Mesenchymal stem cell (in vitro differentiated cells and primary cell): ENCODE measurements at places on chromosomes 16 and 17.
A peak's percentile ranks its signal among the peaks of the same experiment; 100 is the strongest.

DNA sequence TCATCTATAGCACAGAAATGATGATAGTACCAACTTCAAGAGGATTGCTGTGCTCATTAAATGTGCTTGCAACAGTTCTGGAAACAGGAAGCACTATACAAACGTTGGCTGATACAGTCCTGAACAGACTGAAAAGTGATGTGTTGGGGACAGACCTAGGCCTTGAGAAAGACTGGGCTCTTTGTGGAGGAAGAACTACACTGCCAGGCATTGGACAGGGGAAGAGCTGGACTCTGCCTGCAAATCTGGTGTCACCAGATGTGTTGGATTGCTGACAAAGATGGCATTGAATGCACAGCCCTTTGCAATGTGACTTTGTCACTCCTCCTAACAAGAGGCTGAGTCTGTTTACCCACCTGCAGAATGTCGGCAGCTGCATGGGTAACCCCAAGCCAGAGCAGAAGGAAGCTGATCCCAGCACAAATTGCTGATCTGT is 12.4 kb upstream of the ST6GALNAC2 start:
- no peak for DNase-seq

GRCh38 chr17:62780269-62780668 is 27.8 kb downstream of the MARCHF10 start:
- DNase-seq: no peak

- no peak for DNase-seq
Observed at GRCh38 chr17:11279776-11280344, 38.8 kb downstream of the SHISA6 start.

DNA sequence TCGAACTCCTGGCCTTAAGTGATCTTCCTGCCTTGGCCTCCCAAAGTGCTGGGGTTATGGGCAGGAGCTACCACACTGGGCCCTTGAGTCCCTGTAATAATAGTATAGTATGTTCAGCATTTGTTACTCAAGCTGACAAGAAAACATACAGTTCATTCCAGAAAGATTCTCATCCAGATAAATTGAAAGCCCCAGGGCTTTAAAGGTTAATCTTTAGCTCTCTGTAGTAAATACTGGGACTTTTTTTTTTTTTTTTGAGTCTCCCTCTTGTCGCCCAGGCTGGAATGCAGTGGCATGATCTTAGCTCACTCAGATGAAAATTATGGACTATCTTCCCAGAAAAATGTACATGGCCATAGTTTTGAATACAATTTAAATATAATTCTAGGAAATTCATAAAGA is 11.0 kb downstream of the BRCA1 start:
- no peak for DNase-seq

- DNase-seq: no peak
Observed at GRCh38 chr17:19366637-19366972, 4.1 kb upstream of the B9D1 start.

DNA sequence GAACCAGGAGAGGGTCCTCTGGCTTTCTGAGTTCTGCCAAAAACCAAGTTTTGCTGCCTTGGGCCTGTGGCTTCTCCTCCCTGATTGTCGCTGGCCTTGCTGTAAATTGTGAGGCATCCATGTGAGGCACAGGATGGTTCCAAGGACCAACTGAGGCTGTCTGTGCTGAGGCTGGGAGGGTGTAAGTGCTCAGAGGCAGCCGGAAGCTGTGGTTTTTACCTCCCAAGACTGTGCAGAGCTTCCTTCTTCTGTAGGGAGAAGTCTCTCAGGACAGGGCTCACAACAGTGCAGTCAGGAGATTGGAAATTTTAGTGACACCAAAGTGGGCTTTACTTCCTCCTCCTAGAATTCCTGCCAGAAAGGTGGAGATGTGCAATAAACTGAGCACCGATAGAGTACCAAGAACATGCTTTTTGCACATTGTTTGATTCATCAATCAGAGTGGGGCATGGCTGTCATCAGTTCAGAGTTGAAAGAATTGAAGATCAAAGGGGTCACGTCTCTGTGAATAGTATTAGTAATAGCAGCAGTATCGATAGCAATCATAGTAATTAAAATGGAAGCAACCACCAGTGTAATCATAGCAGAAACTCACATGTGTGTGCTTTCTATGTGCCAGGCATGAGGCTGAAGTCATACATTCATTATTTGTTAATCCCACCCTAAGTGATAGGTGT is 467.1 kb downstream of the WWOX start:
- DNase-seq: no peak

DNA sequence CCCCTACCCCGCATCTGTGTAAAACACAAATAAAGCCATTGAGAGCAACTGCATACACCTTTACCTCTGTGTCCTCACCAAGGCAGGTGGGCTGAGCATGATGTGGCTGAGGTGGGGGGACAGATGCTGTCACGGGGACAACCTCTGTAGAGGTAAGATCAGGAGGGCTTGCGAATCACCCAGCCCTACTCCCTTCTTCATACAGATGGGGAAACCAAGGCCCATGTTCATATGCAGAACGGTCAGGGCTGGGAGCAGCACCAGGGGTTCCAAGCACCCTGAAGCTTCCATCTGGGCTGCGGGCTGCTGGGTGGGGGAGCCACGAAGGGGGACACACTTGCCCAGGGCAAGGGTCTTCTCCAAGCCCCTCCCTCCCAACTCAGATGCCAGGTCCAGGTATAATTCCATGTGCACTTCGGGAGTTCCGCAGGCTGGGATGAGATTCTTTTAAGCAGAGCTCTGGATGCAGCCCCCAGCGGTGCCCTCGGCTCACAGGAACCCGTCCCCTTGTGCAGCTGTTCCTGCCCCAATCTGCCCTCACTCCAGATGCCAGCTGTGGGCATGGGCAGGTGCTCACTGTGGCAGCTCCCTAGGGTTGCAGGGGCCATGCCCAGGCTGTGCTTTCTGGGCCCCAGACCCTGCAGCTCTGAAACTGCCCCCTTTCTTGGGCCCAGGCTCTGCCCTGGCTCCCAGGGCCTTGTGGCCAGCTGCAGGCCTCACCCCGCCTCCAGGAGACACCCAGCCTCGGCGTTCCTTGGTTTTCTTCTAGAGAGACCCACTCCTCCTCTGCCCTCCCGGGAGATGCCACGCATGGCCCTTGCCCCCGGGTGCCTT is 9.6 kb downstream of the CTRB1 start:
- no peak for DNase-seq

- DNase-seq: peak; percentile 58
Observed at GRCh38 chr16:68065716-68066305, 19.4 kb upstream of the NFATC3 start.

- DNase-seq: no peak
Observed at GRCh38 chr17:64723781-64724180, 61.7 kb upstream of the SMURF2 start.

DNA sequence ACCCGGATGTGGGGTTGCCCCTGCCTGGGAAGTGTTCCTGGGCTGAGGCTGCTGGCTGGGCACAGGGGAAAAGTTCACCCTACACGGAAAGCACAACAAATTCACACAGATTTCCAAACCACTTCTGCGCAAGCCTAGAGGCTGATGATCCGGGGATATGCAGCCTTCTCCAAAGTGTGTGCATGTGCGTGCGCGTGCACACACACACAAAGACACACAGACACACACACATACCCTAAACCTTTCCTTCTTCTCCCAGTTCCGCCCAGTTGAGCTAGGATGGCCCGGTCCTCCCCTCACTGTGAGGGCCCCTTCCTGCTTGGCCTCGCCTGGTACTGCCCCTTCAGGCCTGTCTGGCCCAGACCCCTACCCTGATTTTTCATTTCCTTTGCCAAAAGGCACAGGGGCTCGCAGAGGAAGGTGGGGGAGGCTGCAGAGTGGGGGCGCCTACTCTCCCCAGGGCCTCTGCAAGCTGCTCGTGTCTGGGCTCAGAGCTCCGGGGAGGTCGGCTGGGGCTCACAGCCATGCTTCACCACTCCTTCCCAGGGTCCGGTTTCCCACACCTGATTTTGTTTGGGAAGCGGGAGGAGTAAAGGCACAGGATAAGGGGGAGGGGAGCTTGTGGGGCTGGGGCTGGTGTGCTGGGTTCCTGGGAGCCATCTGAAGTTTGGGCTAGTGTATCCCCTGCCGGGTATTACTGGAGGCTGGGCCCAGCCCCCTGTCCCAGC is 144.7 kb downstream of the ENGASE start:
- DNase-seq: no peak

- DNase-seq: peak; percentile 20
Observed at GRCh38 chr17:50207315-50207714, 5.9 kb upstream of the COL1A1 start.

DNA sequence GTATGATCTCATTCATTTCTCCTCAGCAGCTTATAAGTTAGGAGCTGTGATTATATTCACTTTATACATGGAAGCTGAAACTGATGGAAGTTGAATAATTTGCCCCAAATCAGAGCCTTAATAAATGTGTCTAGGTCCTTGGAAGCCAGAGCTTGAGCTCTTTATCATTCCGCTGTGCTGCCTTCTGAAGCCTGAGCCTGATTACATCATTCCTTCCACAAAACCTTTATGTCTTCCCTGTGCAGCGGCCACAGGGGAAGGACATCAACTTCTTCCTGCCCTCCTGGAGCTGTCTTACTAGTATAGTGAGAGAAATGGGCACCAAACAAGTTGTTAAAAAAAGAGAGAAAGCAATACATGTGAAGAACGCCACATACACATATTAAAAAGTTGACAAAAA is 6.8 kb downstream of the TNRC6C start:
- DNase-seq: no peak

DNA sequence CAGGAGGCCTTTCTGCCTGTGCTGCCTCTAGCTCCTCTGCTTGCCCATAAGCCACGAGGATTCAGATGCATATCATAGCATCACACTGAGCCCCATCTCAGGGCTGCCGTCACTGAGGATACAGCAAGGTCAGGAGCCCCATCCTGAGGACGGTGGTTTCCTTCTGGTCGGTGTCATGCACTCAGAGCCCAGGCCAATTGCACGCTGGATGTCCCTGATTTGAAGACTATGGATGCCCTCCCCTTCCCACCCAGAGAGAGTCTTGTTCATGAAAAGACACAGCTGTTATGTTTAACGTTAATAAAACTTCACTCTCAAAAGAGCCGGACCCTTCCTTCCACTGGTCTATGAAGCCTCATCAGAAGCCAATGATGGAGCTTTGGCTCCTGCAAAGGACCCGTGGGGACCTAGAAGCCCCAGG is 19.9 kb downstream of the COTL1 start:
- no peak for DNase-seq

- DNase-seq: no peak
Observed at GRCh38 chr16:81574168-81574567, 129.6 kb downstream of the CMIP start.

DNA sequence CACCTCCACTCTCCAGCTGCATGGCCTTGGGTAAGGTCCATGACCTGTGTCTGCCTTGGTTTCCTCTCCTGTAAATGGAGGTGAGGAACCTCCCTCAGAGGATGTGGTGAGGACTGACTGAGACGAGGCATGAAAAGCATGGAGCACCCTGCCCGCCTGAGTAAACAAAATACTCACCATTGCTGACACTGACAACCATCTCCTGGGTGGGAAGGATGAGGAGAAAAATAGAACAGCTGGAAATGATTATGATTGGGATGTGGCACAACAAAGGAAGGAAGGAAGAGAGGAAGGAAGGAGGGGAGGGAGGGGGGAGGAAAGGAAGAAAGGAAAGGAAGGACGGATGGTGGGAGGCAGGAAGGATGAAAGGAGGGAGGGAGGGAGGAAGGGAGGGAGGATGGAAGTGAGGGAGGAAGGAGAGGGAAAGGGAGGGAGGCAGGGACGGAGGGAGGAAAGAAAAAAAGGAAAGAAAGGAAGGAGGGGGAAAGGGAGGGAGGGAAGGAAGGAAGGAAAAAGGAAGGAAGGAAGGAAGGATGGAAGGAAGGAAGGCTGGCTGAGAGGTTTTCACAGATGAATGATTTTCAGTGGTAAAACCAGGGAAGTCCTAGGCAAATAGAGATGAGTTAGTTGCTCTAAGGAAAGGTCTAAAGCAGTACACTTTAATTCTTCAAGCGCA is 276.5 kb upstream of the XYLT1 start:
- DNase-seq: no peak

GRCh38 chr16:7408700-7409365 is 76.2 kb downstream of the RBFOX1 start:
- DNase-seq: no peak

GRCh38 chr16:25027281-25027680 is 12.1 kb upstream of the ARHGAP17 start:
- DNase-seq: no peak

GRCh38 chr16:125011-125410 is 13.5 kb downstream of the NPRL3 start:
- DNase-seq: no peak

- peak; percentile 89 for DNase-seq
Observed at GRCh38 chr17:62652251-62653001, 25.0 kb downstream of the MRC2 start.

DNA sequence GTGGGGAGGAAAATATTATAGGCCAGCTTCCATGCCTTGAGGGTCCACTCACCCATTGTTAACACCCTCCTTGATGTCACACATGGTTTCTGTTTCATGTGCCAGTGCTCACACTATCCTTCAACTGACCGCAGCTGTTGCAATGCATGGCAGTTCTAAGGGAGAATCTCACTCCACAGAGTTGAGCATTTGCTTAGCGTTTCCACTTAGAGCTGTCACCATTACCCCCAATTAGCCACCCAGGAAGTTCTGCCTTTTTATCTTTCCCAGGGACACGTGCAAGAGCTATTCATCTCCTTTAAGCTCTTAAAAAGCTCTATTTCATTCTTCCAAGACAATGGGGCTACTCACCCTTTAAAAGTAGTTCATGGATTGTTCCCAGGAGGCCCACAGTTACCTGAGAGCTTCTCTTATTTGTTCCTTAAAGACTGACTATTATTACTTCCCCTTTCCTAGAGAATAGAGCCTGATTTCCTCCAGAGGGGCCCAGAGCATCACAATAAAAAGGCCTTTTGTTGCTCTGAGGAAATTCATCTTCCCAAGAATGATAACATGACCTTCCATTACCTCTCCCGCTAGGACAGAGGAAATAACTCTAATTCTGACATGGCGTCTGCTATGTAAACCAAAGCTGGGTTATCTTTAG is 126.8 kb downstream of the CACNG3 start:
- no peak for DNase-seq

- DNase-seq: no peak
Observed at GRCh38 chr17:21382560-21383495, 6.7 kb downstream of the KCNJ12 start.

DNA sequence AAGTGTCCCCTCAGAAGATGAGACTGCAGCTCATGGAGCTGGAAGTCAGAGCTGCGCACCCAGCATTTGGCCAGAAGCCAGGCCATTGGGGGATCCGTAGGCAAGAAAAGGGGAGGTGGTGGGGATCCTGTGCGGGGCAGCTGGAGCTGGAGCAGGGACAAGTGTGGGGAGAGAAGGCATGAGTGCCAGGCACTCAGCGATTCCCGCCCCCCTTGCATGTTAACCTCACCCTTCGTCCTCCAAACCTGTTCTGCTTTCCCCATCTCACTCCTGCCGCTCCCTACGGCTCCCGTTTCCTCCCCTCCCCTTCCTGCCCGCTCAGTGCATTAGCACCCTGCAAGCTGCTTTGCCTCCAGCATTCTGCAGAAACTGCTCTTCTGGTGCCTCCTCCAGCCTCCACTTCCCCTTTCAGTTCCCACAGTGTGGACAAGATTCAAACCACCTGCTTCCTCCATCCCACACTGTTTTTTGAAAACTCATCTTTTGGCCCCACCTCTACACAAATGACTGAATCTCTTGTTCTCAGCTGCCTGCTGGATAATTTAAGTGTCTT is 5.6 kb downstream of the ALOX15 start:
- no peak for DNase-seq
